ENCODE measurements at places on chromosomes 6 and 20.

- no peak for DNase-seq
Measured at GRCh38 chr20:47031004-47031403, 136.4 kb downstream of the EYA2 start.

- no peak for DNase-seq
Measured at GRCh38 chr6:69096681-69097080, 461.6 kb downstream of the ADGRB3 start.

DNA sequence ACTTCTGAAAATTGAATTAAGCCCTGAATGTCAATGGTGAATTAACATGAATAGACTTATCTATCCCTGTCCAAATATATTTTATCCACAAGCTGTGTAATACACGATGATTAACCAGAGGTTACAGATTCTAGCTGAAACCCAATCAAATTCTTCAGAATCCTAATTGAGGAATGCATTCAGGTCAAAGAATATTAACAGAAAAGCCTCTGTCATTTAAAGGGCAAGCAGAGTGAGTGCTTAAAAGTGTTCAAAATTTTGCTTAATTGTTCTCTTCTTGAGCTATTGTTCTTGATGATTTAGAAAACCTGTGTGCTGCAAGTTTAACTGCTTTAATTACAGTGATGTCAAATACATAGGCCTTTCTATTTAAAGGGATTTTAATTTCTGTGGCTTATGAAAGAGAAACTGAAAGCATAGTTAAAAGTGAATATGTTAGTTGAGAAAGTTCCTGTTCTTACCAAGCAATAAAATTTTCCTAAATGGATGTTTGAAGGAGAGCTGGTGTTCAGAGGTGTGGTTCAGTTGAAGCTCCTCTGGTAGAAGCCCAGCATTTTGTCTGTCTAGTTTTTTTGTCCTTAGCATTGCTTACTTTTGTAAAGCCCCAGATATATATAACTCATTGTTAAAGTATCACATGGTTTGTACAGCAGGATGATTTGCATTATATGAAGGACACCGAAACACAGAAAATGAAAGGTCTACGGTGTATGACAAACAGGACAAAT is 466.3 kb upstream of the PLCB4 start:
- DNase-seq = no peak

- no peak for DNase-seq
Measured at GRCh38 chr6:27542485-27542884, 69.6 kb upstream of the ZNF184 start.

- no peak for DNase-seq
Measured at GRCh38 chr6:26163427-26164119, 76.3 kb downstream of the HFE start.

DNA sequence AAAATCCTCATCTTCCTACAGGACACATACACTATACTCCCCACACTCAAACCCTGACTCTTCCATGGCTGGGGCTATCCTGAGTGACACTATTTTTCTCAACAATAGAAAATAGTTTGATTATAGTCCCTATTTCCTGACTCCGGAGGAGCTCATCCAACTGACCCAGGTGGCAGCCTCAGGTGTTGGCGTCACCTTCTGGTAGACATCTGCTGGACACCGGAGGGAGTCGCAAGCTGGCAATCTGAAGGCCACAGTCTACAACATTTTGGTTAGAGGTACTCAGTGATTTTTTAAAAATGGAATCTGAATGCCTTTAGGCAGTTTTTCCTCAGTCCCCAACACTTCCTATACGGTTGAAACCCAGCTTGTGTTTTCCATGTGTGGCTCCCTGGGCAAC is 32.2 kb upstream of the OCSTAMP start:
- DNase-seq = no peak

- DNase-seq = no peak
Measured at GRCh38 chr6:134535831-134536230, 217.9 kb upstream of the SGK1 start.

DNA sequence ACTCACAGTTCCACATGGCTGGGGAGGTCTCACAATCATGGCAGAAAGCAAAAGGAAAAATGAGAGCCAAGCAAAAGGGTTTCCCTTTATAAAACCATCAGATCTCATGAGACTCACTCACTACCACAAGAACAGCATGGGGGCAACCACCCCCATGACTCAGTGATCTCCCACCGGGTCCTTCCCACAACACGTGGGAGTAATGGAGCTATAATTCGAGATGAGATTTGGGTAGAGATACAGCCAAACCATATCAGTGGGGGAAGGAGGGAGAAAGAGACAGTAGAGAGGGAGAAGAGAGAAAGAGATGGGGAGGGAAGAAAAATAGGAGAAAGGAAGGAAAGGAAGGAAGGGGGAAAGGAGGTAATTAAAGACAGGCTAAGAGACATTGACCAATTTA is 30.1 kb downstream of the GMDS start:
- no peak for DNase-seq

GRCh38 chr6:37689381-37689780 is 8.3 kb downstream of the MDGA1 start:
- DNase-seq = no peak

DNA sequence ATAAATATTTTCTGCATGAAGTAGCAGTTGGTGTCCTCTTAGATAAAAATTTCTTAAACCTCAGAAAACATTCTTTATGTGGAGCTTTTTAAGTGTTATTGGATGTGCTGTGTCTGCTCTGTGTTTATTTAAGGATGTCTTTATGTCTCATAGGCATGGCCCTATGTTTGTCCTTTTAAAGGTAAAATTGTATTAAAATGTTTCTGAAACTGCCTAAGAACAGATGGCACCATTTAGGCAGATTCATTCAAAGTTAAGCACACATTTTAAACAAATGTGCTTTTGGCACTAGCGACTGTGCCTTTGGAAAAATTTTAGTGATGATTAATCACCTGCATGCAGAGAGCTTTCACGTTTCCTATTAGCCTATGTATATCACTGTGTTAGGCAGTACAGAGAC is 125.2 kb downstream of the KIF6 start:
- DNase-seq = no peak
